GDM1 (cell line): ENCODE measurements at places on chromosomes 3 and 15.

GRCh38 chr3:27606537-27606936 is 115.6 kb downstream of the EOMES start:
- no peak for DNase-seq

- no peak for DNase-seq
These were observed 63.9 kb downstream of the GLCE start for GRCh38 chr15:69224383-69224782.

GRCh38 chr15:28945626-28946230 is 60.0 kb downstream of the APBA2 start:
- no peak for DNase-seq

DNA sequence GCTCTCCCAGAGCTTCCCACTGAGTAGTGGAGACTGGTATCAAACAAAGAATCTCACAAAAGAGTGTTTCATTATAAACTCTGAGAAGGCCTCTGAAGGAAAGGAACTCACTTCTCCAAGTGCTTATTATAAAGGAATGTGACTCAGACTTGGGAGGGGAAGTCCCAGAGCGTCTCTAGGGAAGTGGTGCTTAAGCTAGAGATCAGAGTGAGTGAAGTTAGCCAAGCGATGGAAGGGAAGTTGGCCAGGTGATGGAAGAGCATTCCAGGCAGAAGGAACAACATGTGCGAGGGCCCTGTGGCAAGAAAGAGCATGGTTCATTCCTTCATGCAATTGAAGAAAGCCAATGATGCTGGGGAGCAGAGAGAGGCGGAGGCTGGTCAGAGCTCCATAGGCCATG is 2.3 kb downstream of the XYLB start:
- DNase-seq, result no peak

- DNase-seq, result no peak
These were observed 2.3 kb downstream of the SERP1 start for GRCh38 chr3:150544041-150544440.

DNA sequence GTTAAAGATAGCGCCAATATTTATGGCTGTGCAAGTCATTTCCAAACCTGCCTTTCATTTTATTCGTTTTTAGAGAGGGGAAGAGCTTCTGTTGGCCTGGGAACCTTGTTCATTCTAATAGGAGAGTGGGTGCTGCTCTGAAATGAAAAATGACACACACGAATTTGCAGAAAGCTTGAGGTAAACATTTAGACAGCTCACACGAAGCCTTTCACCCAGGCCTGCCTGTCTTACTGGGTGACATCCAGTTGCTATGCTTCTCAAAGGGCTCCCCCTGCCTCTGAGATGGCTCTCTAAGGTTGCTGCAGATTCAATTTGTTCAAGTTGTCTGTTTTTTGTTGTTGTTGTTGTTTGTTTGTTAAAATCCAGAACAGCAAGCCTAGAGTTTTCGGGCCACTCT is 18.2 kb downstream of the PEX5L start:
- no peak for DNase-seq

GRCh38 chr3:134180761-134181160 is 69.9 kb downstream of the RYK start:
- DNase-seq, result no peak

- no peak for DNase-seq
These were observed 3.1 kb downstream of the CMTM6 start for GRCh38 chr3:32499585-32499984.

GRCh38 chr3:109643590-109643989 is 306.2 kb upstream of the DPPA4 start:
- no peak for DNase-seq

DNA sequence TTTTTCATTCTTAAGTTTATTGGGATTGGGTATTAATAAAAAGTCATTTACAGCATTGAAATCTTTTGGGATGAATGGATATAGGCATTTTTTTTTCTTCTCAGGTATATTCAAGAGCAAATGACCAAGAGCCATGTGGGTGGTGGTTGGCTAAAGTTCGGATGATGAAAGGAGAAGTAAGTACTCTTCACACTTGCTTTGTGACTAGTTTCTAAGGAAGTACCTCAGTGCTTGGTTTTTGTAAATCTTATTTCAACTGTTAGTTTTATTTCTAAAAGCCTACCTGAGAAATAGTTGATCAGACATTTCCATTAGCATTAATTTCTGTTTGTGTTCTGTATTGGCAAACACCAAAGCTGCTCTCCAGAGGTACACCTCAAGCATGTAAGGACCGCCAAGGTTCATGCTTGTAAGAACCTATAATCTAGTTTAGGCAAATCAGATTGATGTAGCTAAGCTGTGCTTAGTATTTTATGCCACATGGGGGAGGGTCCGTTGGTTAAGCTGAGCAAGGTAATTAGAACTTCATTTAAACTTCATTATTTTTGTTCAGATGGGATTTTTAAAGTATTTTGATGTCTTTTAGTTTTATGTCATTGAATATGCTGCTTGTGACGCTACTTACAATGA is 35.4 kb downstream of the FXR1 start:
- no peak for DNase-seq

DNA sequence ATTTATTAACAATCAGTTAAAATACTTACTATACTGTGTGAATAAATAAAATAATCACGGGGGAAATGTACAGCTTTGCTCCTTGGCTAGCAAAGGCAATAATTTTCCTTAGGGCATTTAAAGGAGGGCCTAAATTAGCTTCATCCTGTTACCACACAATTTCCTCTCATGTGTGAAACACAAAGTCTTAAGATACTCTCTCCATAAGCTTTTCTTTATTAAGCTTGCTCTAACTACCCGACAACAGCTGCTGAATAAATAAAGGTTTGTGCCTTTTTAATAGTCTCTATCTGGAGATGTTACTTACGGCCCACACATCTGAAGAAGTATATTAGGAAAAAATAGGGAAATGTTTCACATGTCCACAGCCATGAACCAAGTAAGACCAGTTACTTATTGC is 29.7 kb downstream of the ZNF106 start:
- no peak for DNase-seq

- DNase-seq, result no peak
These were observed 562.8 kb downstream of the NR2F2 start for GRCh38 chr15:96893159-96893906.

- DNase-seq, result no peak
These were observed 810 bp downstream of the TMEM62 start for GRCh38 chr15:43134157-43134635.

DNA sequence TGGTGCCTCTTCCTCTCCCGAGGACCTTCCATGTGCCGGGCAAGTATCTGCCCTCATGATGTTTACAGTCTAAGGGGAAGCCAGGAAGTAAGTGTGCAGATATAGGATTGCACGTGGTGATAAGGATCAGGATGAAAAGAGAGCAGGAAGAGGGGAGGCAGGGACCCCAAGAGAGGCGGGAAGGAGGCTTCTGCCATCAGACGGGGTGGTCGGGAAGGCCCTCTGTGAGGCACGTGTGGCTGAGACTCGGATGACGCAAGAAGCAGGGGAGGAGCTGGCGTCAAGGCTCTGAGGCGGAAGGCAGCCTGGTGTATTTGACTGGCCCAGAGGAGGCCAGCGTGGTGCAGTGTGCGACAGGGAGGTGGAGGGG is 762 bp upstream of the IQSEC1 start:
- no peak for DNase-seq

DNA sequence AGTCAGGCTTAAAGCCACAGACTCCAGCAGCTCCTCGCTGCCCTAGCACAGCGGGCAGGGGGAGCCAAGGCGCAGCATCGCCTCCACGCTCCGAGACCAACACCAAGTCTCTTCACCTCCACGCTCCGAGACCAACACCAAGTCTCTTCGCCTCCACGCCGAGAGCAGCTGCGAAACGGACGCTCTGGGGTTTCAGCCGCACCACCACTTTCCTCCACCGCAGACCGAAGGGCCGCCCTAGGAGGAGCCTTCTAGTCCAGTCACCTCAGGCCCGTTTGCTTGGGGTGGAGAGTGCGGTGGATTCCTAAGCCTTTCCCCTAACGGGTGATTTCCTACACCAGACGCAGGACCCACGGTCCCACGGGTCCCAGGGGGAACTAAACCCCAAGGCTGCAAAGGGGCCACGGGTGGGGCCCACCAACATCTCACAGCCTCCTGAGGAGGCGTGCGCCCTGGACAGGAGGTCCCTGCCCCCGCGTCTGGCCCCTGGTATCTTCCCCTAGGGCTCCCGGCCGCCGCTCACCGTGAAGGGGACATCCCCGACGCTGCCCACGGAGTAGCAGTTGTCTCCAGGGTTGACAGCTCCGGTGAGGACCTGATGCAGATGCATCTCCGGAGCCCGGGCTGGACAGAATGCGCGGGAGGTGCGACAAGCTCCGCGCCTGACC is 501 bp downstream of the DMXL2 start:
- peak; percentile 32 for DNase-seq

GRCh38 chr3:88057630-88058305 is 1.0 kb downstream of the CGGBP1 start:
- no peak for DNase-seq

GRCh38 chr3:176741664-176742047 is 455.6 kb downstream of the TBL1XR1 start:
- DNase-seq, result no peak

DNA sequence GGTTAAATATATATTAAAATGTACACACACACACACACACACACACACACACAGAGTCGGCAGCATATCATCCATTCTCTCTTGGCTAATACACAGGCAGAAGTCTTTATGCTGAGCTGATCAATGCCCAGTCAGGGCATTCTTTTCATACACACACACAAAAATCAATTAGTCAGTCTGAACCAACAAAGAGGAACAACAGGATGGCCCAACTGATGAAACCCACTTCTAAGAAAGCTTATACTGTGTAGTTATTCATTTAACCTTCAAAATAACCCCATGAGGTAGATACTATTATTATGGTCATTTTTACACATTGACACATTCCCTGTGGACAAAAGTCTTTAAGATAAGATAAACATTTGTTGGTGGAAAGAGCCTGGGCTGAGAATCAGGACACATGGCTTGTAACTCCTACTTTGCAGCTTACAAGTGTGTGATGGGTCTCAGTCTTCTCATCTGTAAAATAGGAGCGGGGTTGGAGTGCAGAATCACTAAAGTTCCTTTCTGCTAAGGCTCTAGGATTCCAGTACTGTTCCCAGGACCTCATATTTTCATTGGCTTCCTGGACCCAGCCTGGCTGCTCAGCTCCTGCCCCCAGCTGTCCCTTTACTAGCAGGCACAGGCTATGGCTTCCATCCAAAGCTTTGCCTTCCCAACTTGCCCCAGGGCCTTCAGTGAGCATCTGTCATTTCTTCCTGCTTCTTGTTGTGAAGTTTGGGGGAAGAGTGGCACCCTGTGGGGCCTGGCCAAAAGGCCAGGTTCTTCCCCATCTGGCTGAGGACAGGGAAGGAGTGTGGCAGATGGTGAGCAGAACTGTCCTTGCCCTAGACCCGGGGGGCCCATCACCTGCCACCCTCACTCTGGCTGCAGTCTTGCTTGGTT is 27.2 kb upstream of the GLCE start:
- DNase-seq, result no peak

- no peak for DNase-seq
These were observed 23.2 kb downstream of the CPEB1 start for GRCh38 chr15:82624008-82624407.

GRCh38 chr15:55527150-55527549 is 19.1 kb upstream of the DNAAF4 start:
- DNase-seq, result no peak

DNA sequence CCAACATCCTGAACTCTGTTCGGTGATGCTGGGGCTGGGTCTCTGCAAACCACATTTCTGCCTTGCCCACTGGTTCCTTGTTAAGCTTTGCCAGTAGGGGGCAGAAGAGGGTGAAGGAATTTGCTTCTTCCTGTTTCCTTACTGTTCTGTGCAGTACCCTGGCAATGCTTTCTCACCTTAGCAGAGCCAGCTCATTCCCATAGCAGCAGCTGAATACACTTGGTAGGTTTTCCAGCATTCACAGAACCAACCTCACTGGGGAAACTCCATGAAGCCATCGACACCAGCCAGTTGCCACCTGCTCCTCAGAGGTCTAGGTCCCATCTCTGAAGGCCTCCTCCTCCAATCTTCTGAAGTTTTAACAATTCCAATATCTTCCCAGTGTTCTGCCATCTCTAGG is 308.4 kb downstream of the PDCD6IP start:
- DNase-seq, result peak; percentile 42

DNA sequence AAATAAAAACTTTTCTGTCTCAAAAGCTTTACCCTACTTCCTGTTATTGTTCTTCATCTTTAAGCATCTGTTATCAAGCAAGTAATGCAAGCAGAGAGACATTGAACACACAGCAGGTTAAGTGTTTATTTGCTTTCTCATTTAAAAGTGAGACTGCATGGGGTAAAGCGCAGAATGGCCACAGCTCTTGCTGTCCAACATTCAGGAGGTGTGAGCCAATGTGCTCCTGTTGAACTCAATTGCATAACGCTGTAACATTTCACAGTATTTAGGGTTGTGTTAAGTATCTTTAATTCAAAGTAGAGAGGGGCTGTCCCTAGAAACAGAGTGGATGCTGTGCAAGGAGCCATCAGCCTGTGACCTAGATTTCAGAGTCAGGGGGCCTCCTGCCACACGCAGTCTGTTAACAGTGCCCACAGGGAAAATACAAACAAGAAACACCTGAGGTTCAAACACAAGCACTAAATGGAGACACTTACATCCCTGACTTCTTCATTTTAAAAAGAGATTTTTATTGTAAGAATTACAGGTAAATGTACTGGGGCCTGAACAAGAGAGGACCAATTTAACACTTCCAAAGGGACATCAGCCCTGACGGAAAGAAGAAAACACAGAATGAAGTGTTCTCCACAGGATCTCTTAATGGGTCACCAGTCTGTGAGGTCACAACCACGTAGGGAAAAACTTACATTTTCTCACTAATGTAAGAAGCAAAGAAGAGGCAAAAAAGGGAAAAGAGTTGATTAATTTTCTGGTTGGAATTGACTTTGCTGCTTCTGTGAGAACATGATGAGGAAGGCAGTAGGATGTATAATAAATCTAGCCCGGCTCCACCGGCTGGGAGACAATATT is 815.1 kb downstream of the VGLL3 start:
- no peak for DNase-seq

GRCh38 chr3:168260859-168261258 is 165.1 kb upstream of the GOLIM4 start:
- no peak for DNase-seq

DNA sequence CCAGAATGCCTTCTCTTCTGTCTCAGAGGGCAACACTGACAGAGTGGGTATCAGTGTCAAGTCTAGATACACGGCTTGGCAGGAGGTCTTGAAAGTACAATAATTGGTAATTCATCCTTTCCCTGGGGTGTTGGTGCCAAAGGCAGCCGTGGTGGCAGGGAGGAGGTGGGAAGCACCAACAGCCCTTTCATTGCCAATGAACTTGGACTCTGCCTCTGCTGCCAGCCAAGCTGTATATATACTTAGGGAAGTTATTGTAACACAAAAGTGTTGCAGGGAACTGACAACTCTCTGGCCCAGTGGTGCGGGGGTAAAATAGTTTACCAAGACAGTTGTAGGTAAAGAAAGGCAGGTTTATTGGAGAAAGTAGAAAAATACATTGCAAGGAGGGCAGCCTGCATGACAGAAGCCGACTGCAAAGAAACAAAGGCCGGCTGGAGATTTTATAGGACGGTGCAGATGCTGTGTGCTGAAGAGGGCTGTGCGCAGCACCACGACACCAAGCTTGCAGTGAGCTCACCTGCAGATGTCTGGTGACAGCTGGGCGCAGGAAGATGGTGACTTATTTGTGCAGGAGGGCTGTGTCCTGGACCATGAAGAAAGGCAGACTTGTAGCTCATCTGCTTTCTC is 4.0 kb upstream of the FAM3D start:
- no peak for DNase-seq

GRCh38 chr3:144743225-144743668 is 771.6 kb downstream of the DIPK2A start:
- no peak for DNase-seq
